T follicular helper cell (primary cell): ENCODE measurements at places on chromosomes 5 and 9.

GRCh38 chr9:83167126-83167525, 104.2 kb upstream of the RASEF start:
- DNase-seq: no peak

- no peak for DNase-seq
Observed at GRCh38 chr5:125272357-125272756, 525.9 kb upstream of the ZNF608 start.

DNA sequence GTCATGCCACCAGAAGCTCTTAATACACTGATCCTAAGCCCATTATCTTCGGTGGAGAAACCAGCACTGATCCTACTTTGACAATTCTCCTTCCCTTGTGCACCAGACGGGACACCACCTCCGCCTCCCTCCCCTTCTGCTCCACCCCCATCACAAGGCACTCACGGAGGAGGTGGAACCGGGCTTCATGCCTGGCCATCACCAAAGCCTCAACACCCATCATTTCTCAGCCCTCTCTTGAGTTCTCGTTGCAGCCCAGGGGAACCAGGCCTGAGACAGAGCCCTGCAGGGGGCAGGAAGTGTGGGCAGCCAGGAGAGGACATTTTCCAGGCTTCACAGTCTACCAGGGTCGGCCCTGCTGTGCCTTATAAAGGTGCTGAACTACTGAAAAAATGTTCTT, 160.5 kb downstream of the GOLPH3 start:
- DNase-seq: no peak

DNA sequence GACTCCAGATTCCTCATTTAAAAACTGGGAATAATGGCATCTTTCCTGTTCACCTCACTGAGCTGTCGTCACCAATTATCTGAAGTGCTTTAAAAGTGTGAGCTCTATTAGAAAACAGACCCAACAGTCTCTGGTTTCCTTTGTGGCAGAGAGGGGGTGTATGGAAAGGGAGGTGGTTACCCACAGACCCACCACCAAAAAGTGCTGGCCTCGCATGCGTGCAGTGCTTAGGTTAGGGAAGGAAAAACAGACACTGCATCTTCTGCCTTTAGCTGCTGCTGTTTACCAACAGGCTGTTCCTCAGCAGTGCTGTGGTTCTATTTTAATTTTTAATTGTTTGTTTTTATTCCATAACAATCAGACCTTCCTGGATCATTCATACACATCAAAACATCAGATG, 249.6 kb downstream of the PIK3R1 start:
- DNase-seq: no peak

- DNase-seq: no peak
Observed at GRCh38 chr9:86636519-86636918, 282.3 kb upstream of the TUT7 start.

- no peak for DNase-seq
Observed at GRCh38 chr5:158809310-158809850, 290.3 kb downstream of the EBF1 start.

DNA sequence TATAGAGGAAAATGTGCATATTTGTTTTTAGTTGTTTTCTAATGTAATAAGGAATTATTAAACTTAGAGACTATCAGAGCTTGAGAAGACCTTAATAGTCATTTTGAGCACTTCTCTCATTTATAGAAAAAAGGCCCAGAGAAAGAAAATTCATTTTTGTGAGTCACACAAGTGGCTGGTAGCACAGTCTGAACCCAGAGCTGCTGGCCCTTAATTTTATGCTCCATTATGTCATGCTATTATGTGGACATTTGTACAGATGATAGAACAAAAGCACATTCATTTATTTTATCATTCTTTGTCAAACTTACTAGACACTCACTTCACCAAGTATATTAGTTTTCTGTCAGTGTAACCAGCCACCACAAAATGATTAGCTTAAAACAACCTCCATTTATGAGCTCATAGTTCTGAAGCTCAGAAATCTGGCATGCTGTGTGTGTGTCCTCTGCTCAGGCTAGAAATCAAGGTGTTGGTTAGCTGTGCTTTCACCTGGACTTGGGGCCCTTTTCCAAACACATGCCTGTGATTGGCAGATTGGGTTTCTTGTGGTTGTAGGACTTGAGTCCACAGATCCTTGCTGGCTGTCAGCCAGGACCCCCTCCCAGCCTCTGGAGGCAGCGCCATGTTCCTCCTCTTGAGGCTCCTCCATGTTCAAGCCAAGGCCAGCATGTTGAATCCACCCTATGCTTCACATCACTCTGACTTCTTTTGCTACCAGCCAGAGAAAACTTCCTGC, 188.9 kb downstream of the ARHGAP26 start:
- no peak for DNase-seq

- DNase-seq: peak; percentile 15
Observed at GRCh38 chr5:142748568-142749249, 21.5 kb upstream of the ARHGAP26 start.

DNA sequence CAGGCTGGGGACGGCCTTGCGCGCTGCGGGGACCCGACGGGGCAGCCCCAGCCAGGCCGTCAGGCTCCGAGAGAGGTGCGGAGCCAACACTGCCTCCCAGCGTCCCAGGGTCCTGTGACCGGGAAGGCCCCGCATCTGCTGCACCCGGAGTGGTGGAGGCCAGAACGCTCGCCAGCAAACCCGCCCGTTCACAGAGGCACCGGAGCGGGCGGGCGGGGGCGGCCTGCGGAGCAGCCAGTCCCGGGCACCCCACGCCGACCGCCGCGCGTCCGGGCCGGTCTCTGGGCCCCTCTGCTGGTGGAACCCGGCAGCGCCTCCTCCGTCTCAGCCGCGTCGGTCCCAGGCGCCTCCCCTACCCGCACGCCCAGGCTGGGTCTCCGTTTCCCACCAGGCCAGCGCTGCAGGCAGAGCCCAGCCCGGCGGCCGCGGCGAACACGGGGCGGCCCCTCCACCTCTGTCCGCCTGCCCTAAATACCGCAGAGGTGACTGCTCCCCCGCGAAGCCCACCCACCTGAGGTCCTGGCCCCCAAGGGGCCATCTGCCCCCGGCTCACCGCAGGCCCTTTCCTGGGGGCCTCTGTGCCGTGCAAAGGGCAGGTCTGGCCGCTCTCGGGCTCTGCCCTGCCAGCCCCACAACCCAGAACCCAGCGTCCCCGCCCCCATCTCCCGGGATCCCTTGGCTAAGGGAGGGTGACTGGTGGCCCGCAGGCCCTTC, 15.9 kb downstream of the EXD3 start:
- peak; percentile 56 for DNase-seq

- DNase-seq: no peak
Observed at GRCh38 chr5:59104400-59105127, 521.7 kb downstream of the RAB3C start.

DNA sequence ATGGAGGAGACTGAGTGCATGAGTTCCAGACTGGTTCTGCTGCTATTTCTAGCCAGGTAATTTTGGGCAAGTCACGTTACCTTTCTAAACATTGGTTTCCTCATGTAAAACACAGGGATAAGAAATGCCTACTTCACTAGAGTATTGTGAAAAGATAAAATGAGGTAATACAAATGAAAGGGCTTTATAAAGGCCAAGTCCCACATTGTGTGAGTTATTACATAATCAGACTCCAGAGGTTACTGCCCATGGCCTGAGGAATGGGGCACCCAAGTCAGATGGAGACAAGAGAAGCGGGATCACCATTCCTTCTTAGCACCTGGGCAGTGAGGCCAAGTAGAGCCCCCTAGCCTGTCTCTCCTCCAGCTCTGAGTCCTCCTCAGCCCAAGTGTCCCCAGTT, 7.5 kb downstream of the HBEGF start:
- DNase-seq: no peak

DNA sequence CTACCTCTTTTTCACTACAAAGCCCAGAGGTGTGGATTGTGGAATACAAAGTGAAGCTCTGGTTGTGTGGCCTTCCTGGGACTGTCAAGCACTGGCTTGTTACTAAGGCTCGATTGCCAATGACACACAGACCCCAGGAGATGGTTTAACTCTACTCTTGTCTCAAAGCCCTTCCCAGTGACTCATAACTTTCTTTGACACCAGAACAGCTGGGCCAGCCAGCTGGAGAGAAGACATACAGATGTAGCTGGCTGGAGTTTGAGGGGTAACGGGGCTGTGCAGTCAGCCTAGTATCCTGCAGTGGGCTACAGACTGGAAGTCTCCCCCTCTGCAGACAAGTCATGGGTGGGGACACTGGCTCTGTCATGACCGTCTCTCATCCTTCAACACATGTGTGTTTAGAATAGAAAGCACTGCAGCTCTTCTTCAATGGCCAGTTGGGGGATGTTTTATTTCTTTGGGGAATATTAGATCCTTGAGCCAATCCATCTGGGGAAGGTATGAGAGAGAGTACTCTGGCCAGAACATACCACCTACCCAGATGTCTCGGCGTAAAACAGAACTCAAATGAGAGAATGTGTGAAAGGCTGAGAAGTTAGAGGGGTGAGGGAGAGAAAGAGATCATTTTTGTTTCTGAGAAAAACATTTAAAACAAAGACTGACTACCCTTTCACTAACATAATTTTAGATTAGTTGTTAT, 53.3 kb downstream of the SEMA6A start:
- no peak for DNase-seq

GRCh38 chr5:89756955-89757354, 652.6 kb downstream of the CETN3 start:
- DNase-seq: no peak

DNA sequence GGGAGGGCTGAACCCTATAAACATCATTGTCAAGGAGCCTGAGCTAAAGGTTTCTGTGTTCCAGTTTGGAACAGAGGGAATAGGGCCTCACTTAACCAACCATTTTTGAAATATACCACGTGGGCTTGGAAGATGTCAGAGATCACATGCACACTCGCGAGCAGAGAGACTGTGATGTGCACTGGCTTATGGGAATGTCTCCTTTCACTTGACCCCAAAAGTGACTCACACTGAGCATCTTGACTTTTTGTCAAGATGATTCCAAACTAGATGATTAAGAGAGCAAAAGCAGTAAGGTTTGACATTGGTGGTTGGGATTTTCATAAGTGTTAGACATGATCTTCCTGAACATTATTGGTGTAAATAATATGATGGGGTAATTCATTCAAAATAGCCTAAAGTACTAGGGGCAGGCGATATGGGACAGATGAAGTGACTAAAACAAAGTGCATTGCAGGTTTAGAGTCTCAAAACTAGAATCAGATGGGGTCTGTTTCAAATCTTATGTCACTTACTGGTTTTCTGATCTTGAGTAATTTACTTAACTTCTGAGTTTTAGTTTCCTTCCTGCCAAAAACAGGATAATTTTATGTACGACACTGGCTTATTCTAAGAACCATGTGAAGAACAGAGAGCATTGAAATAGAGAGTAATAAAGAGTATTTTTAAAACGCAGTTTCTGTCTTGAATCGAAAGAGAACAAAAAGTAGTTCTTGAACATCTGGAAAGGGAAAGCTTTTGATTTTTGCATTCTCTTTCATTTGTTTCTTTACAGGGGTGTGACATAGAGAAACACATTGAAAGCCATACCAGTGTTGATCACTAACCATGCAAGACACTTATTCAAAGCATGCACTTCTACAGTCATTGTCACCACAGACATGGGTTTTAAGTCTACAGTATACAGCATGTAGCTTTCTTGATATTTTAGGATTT, 383.0 kb downstream of the DIRAS2 start:
- no peak for DNase-seq

- no peak for DNase-seq
Observed at GRCh38 chr9:130172161-130172857, at the start of gene NCS1. Gene NCS1, plus strand, starts transcription at chr9:130172404. Its CDS starts 260 bp downstream, at chr9:130172664.

- DNase-seq: no peak
Observed at GRCh38 chr5:56853698-56854097, 38.3 kb downstream of the MAP3K1 start.

GRCh38 chr5:177528631-177529030, 11.9 kb upstream of the DDX41 start:
- DNase-seq: no peak

- DNase-seq: no peak
Observed at GRCh38 chr9:4769321-4770080, 23.2 kb upstream of the RCL1 start.

GRCh38 chr5:161960314-161960713, 107.3 kb upstream of the GABRG2 start:
- DNase-seq: no peak

- DNase-seq: no peak
Observed at GRCh38 chr5:140054086-140054689, 11.1 kb upstream of the NRG2 start.

DNA sequence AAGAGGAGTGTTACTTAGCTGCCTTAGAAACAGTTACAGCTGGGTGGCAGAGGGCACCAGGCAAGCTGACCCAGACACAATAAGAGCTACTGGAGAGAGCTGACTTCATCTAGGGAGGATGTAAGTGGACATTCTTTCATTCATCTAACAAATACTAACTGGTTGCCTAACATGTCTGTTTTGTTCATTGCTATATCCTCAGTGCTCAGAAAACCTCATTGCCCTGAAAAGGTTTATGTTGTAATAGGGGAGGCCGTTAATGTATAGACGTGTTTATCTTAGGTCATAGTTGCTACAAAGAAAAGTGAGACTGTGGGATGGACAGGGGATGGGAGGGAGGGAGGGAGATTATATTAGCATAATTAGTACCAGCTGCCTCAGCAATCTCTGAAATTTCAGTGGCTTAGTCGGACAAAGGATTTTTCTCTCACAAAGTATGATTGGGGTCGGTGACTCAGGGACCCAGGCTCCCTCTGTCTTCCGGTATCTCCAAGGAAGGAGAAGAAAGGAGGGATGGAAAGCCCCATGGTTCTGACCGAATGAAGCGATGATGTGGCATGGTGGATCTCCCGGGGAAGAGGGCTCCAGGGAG, 2.6 kb upstream of the SNX18 start:
- DNase-seq: no peak

- DNase-seq: peak; percentile 52
Observed at GRCh38 chr5:98771382-98772109, 1.9 kb upstream of the RGMB start.

- no peak for DNase-seq
Observed at GRCh38 chr5:135570453-135570764, 8.4 kb downstream of the CXCL14 start.

DNA sequence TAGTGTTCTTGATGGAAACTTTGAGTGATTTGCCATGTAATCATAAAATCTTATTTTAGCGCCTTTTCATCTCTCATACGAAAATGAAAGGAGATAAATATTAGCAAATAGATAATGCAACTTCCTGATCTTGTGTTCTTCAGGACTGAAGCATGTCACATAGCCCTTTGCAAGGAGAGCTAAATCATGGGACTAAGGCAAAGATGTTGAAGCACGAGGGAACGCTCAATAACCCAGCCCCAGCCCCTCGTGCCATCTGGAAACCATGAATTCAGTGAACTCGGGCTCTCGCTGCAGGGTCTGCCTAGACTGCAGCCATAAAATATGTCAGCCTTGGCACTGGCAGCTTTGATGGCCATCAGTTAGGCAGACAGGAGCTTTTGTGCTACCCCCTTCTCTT, 58.2 kb downstream of the F2RL2 start:
- DNase-seq: no peak

- no peak for DNase-seq
Observed at GRCh38 chr5:168832308-168832707, 253.1 kb upstream of the PANK3 start.
